ENCODE measurements at places on chromosomes 4 and X.

DNA sequence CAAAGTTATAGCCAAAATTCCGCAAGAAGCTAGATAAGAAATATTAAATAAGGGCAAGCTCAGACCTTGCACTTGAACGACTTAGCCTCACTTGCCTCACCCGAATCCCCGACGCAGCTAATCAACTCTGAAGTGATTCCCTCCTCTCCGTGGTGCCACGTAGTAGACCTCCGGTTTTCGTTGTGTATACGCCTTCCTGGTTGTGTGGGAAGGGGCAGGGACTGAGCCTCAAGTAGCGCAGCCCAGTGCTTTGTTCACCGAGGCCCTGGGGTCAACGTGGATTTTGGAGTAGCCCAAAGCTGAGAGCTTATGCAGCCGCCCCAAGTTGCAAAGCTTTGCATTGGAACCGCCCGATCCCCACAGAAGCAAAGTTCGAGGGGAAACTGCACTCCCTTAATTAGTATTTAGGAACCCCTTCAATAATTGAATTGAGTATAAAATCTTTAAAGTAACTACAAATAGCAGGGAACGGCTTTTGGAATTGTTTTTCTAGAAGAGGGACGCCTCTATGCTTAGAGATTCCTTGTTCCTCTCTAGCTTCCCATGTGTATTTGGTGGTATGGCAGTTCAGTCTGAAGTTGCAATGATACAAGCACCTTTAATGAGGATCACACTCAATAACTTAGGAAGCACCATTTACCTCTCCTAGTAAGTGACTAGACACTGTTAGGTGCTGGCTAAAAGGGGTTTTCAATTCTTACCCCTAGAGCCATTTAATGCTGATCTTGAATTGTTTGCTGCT is 55.7 kb downstream of the LINC00632 start:
- DNase-seq = no peak

DNA sequence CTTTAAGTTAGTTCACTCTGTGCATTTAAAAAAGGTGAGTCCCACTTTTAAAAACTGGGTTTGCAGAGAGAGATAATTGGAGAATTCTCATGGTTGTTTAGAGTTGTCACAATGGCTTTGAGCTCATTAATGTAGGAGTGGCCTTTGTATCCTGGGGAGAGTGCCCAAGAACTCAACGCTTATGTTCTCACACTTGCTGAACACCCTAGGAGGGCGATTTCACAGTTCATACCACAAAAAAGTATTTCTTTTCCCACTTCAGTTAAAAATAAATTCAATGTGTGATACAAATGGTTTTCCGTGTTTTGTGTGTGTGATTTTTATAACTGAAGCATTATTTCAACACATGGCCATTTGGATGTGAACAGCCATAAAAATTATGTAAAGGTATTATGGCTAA is 8.4 kb downstream of the EMCN start:
- DNase-seq = no peak

- no peak for DNase-seq
Observed at GRCh38 chr4:87129681-87130080, 90.7 kb downstream of the KLHL8 start.

GRCh38 chrX:30973784-30974427 is 84.9 kb upstream of the TAB3 start:
- DNase-seq = no peak

DNA sequence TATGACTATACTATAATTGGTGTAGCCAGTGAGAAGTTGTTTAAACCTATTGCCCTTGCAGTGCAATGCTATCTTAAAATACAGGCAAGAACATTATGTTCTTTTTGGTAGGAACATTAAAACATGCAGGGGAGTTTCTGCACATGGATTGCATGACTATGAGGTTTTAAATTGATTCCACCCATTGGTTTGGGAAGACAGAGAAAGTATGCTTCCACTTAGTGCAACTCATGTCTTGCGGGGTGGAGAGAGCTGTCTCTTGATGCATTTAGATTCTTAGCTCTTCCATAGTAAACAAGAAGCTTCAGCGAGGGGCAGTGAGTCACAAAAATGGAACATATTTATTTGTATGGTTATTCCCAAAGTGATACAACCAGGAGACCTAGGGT is 39.5 kb upstream of the RASL11B start:
- no peak for DNase-seq

- no peak for DNase-seq
Observed at GRCh38 chrX:47797084-47797483, 39.6 kb upstream of the ZNF81 start.

- no peak for DNase-seq
Observed at GRCh38 chr4:189313064-189313463, 627.6 kb upstream of the FRG1 start.

GRCh38 chr4:148444296-148445070 is 2.3 kb upstream of the NR3C2 start:
- no peak for DNase-seq

DNA sequence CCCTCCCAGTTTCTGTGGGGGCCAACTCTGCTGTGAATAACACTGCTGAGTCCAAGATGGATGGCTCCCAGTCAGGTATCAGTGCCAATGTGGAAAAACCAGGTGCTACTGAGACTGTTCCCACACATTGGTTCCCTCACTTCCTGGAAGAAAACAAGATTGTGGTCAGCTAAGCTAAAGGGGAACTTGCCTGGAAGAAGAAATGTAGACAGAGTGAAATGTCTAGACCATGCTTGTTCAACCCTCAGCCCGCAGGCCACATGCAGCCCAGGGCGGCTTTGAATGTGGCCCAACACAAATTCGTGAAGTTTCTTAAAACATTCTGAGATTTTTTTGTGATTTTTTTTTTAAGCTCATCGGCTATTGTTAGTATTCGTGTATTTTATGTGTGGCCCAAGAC is 28.6 kb upstream of the UTP14A start:
- DNase-seq = no peak

- DNase-seq = no peak
Observed at GRCh38 chr4:183343730-183344129, 21.5 kb upstream of the CLDN24 start.

DNA sequence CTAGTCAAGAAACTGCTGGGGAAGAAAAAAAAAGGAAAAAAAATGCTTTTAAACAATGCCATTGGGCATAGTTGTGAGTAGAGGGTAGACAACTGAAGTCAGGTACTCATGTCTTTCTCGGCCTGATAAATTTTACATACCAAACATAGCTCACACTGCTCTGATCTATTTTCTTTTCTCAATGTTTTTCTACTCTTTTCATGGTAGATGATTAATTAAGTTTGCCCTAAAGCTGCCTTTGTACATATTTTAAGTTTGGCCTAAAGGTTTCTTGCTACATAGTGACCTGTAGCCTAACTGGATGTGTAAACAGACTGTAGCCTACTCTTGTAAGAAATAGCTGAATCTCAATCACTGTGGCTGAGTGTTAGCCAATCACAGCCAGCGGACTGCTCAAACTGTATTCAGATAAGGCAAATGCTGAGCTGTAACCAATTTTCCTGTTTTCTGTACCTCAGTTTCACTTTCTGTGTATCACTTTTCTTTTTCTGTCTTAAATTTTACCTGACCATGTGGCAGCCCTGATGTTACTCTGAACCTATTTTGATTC is 121.0 kb downstream of the PCDH10 start:
- no peak for DNase-seq

DNA sequence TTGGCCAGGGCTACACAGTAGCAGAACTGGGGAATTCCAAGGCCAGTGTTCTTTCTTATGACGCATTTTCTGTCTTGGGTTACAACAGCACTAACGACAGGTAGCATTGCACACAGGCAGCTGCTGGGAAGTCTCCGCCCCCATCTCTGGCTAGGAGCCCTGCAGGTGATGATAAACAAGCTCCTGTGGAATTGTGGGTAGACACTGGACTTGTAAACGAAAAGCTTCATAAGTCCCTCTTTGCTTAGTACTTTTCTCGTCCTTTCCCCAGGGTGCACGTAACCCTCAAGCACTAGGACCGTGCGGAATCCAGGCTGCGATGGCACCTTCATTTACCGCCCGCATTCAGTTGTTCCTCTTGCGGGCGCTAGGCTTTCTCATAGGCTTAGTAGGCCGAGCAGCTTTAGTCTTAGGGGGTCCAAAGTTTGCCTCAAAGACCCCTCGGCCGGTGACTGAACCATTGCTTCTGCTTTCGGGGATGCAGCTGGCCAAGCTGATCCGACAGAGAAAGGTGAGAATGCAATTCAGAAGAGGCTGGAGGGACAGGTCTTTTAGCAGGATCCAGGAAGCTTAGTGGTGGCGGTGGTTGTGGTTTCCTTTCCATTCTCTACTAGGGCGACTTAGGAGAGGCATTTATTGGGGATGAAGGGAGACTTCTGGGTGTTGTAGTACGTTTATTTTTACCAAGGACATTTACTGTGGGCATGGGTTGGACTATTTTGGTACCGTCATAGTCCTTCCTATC is at the start of gene FAAH2:
TSS of gene FAAH2 (plus strand) at position 200 of the 745 bp plus-strand sequence. CDS start at position 320, 120 bp downstream.
- DNase-seq = no peak

GRCh38 chrX:150362599-150363481 is at the start of gene MAMLD1:
MAMLD1 (plus strand) TSS chrX:150363317; CDS start chrX:150445517, 82,200 bp downstream.
- no peak for DNase-seq

GRCh38 chrX:12080265-12080664 is 58.0 kb upstream of the FRMPD4 start:
- peak; percentile 39 for DNase-seq

GRCh38 chr4:124018383-124019317 is 622.1 kb downstream of the SPRY1 start:
- no peak for DNase-seq

Data from NCI-H524 treated with DMSO at 0.1 percent for 48 hours (cell line).